Naive thymus-derived CD4-positive, alpha-beta T cell (primary cell): ENCODE measurements at places on chromosomes 1 and 21. TPM values are rescaled to one million over a fixed set of nuclear protein-coding genes. Genes with fewer than 3 reads are reported as not detected.

GRCh38 chr1:45134461-45134873 lies 71.9 kb downstream of the ZSWIM5 start:
- no peak for DNase-seq
- no peaks in the 10 kb centered on the region for H3K27me3 ChIP-seq
- no peak overlapping the region for H3K4me3 ChIP-seq
- H3K4me1 ChIP-seq = no peaks in the 10 kb centered on the region
- no peak overlapping the region for H3K27ac ChIP-seq

DNA sequence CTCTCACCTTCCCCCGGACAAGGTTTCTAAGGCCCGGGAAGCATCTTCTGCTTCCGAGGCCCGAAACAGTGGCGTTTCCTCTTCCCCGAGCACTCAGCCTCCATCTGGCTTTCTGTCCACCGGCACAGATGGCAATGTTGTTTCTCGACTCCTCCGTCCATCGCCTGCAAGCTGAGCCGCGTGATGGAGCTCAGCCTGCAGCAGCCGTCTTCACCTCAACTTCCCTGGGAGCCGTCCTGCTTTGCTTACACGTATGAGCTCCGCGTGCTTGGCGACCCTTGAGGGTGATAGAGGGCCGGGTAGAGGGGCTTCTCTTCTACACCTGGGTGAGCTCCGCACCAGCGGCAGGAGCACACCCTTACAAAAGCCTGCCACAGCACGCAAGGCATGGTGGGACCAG lies 80.4 kb downstream of the AJAP1 start:
- no peaks in the 10 kb centered on the region for H3K27me3 ChIP-seq
- H3K36me3 ChIP-seq = no peaks in the 10 kb centered on the region
- no peaks in the 10 kb centered on the region for H3K4me1 ChIP-seq
- H3K27ac ChIP-seq = no peak overlapping the region
- no peak for DNase-seq
- H3K4me3 ChIP-seq = no peak overlapping the region

DNA sequence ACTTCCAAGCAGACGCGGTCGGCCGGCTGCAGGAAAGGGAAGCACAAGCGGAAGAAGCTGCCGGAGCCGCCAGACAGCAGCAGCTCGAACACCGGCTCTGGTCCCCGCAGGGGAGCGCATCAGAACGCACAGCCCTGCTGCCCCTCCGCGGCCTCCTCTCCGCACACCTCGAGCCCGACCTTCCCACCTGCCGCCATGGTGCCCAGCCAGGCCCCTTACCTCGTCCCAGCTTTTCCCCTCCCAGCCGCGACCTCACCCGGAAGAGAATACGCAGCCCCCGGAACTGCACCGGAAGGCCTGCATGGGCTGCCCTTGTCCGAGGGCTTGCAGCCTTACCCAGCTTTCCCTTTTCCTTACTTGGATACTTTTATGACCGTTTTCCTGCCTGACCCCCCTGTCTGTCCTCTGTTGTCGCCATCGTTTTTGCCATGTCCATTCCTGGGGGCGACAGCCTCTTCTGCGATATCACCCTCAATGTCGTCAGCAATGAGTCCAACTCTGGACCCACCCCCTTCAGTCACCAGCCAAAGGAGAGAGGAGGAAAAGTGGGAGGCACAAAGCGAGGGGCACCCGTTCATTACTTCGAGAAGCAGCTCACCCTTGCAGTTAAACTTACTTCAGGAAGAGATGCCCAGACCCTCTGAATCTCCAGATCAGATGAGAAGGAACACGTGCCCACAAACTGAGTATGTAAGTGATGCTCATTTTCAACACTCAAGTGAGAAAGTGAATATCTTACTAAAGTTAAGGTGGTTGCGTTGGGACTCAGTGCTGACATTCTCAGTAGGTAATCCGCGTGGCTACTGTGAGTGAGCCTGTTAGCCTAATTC lies 25.5 kb downstream of the UTS2 start:
- no peaks in the 10 kb centered on the region for H3K36me3 ChIP-seq
- peak; percentile 16 for DNase-seq
- no peaks in the 10 kb centered on the region for H3K27me3 ChIP-seq
- no peaks in the 10 kb centered on the region for H3K4me1 ChIP-seq
- peak overlapping the region; percentile 49 for H3K27ac ChIP-seq

GRCh38 chr1:172658871-172659453 lies at the start of gene FASLG:
Gene FASLG, plus strand, starts transcription at chr1:172659103. Its CDS starts 99 bp downstream, at chr1:172659202.
- peak within 1 kb of the TSS; percentile 47 for H3K4me3 ChIP-seq
- H3K4me1 ChIP-seq = peaks cover 49% of the 10 kb centered on the region
- no peak within 1 kb of the TSS for H3K27ac ChIP-seq
- H3K27me3 ChIP-seq = no peaks in the 10 kb centered on the region
- DNase-seq = peak; percentile 37

HSPA6 gene
- 3.5 TPM for total RNA-seq

CYP4Z1 gene
- not detected in 2 replicates for total RNA-seq

- no peaks in the 10 kb centered on the region for H3K36me3 ChIP-seq
- no peak for DNase-seq
- H3K4me1 ChIP-seq = no peaks in the 10 kb centered on the region
- no peaks in the 10 kb centered on the region for H3K27me3 ChIP-seq
- H3K27ac ChIP-seq = no peak overlapping the region
Measured at GRCh38 chr21:14078746-14079375, 131.9 kb downstream of the LIPI start.

KCNE2 gene
- not detected for total RNA-seq

HAO2 gene
- not detected in 2 replicates for total RNA-seq

GRCh38 chr1:117606649-117607430 lies 992 bp downstream of the TENT5C start:
- no peaks in the 10 kb centered on the region for H3K36me3 ChIP-seq
- peaks cover 20% of the 10 kb centered on the region for H3K4me1 ChIP-seq

CDC42BPA gene
- 1.4 TPM for total RNA-seq

NT5C1A gene
- 0.65 TPM for total RNA-seq

DNA sequence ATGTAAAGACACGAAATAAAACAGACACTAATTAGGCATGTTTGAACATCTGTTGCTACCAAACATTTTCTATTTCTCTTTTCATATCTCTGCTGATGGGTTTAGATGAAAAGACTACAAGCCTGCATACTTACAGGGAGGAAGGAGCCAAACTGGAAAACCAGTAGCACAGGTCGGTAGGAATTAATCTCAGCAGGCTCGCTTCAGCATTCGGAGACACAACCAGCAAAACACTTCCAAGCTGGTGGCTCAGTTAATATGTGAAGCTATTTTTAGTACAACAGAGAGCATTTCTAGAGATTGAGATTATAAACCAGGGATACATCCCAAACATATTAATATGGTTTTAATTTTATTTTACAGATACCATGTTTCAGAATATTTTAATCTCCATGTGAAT lies 300.9 kb upstream of the GREM2 start:
- H3K27ac ChIP-seq = no peak overlapping the region
- no peak overlapping the region for H3K4me3 ChIP-seq
- H3K27me3 ChIP-seq = no peaks in the 10 kb centered on the region
- DNase-seq = no peak
- H3K4me1 ChIP-seq = no peaks in the 10 kb centered on the region

DNM3 gene
- 2.5 TPM for total RNA-seq

- H3K36me3 ChIP-seq = no peaks in the 10 kb centered on the region
Measured at GRCh38 chr1:233859446-233859845, 45.0 kb upstream of the SLC35F3 start.

DNA sequence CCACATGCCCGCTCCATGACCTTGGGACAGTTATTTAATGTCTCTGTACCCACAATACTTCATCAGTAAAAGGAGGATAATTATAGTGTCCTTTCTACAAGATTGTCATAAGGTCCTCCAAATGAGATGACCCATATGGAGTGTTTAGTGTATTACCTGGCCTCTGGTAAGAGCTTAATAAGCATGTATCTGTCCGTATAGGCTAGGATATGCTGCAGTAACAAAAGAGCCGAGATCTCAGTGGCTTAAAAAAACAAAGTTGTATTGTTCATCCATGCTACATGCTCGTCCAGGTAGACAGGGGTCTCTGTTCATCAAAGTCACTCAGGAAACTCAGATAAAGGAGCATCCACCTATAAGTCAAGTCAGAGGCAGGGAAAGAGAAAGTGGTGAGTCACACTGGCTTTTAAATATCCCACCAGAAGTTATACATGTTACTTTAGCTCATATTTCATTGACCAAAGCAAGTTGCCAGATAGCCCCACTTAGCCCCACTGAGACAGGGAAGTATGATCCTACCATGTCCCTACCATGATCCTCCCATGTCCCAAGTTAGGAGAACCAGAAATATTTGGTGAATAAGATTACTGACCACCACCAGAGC lies 53.0 kb upstream of the KAZN start:
- no peaks in the 10 kb centered on the region for H3K27me3 ChIP-seq
- no peaks in the 10 kb centered on the region for H3K4me1 ChIP-seq
- no peak for DNase-seq
- no peaks in the 10 kb centered on the region for H3K36me3 ChIP-seq
- H3K4me3 ChIP-seq = no peak overlapping the region

DNA sequence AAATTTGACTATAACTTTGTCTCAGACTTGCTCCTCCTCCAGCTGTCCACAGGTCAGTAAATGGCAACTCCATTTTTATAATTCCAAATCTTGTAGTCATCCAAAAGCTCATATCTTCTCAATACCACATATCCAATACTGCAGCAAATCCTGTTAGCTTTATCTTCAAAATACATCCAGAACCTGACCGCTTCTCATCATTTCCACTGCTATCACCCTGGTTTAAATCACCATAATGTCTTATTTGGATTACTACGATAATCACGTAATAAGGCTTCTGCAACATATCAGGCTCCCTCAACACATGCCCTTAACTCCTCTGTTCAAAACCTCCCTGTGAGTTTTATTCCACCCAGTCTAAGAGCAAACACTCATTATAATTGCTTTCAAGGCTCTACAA lies 34.5 kb downstream of the ERO1B start:
- H3K27ac ChIP-seq = no peak overlapping the region
- no peaks in the 10 kb centered on the region for H3K4me1 ChIP-seq
- H3K36me3 ChIP-seq = peaks cover 5% of the 10 kb centered on the region
- no peak for DNase-seq

REN gene
- not detected for total RNA-seq

DNA sequence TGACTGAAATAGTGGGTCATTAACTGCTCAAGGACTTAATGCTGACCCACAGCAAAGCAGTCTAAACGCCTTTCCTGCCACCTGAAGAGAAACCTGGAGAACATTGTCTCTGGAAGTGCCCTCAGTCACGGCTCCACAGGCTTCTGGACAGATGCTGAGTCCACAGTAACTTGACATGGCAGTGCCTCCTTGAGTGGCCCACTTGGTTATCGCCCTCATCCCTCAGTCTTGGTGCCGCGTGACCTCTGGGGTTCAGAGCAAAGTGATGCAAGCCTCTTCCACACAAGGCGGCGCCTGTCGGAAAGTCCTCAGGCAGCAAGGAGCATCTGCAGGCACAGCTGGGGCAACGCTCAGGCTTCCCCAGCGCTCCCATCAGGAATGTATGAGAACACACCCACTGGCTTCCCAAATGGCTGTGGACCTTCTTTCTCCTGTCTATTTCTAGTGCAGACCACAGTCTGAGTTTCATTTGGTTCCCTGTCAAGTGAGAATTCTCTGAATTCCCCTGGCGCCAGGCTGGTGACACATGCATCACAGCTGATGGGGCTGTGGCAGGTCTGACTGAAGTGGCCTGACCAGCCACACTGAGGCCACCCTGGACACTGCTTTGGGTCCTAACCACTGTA lies 13.0 kb upstream of the ANGPTL7 start:
- no peaks in the 10 kb centered on the region for H3K4me1 ChIP-seq
- no peak overlapping the region for H3K27ac ChIP-seq
- no peak overlapping the region for H3K4me3 ChIP-seq
- DNase-seq = no peak

DNA sequence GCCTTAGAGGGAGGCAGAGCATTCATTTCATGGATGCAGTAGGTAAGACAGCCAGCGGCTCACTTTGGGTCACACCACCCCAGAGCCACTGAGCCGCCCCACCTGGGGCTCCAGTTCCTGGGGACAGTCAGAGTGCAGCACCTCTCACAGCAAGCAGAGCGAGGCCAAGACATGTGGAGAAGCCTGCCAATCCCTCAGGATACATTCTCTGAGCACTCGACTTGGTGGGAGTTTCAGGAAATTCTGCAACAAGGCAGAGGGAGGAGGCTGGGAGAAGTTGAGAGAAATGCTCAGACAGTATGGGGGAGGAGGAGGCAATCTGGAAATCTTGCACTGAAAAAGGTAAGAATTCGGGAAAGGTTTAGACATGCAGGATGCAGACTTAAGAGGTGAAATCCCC lies 60.8 kb upstream of the WLS start:
- H3K27ac ChIP-seq = no peak overlapping the region
- no peak overlapping the region for H3K4me3 ChIP-seq
- DNase-seq = no peak
- no peaks in the 10 kb centered on the region for H3K36me3 ChIP-seq
- H3K4me1 ChIP-seq = no peaks in the 10 kb centered on the region

KCNH1 gene
- not detected for total RNA-seq

AKR7A2 gene
- total RNA-seq = 26.3 TPM

IQGAP3 gene
- total RNA-seq = not detected

PHGDH gene
- 13.3 TPM for total RNA-seq

- no peaks in the 10 kb centered on the region for H3K4me1 ChIP-seq
- no peak overlapping the region for H3K27ac ChIP-seq
- no peaks in the 10 kb centered on the region for H3K36me3 ChIP-seq
- no peak for DNase-seq
Measured at GRCh38 chr1:154913273-154913672, 23.2 kb downstream of the PMVK start.

PRR9 gene
- total RNA-seq = not detected in 2 replicates
